ENCODE measurements at places on chromosomes 4 and X. TPM values are rescaled to one million over a fixed set of nuclear protein-coding genes. Genes with fewer than 3 reads are reported as not detected.
A peak's percentile ranks its signal among the peaks of the same experiment; 100 is the strongest.

Gene VCX3B
- total RNA-seq, result not detected

DNA sequence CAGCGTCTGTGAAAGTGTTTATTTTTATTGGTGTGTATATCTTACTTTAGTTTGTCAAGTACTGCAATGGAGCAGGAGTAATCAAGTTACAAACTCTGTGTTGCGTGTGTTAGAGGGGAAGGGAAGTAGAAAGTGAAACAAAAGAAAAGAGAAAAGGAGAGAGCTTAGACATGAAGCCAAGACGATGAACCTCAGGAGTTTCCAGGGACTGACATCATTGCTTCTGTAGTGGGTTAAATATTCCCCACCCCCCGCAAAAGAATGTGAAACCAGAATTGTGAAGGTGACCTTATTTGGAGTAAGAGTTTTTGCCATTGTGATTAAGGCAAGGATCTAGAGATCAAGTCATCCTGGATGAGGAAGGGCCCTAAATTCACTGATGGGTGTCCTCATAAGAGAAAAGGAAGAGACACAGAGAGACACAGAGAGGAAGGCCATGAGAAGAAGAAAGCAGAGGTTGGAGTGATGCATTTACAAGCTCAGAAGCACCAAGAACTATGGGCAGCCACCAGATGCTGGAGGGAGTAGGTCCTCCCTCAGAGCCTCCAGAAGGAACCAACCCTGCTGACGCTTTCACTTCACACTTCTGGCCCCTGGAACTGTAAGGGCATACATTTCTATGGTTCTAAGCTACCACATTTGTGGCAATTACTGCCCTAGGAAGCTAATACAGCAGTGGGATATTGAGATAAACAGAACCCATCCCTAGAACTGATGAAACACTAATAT, 173.6 kb upstream of the SFRP2 start:
- no peak overlapping the region for H3K4me3 ChIP-seq
- H3K36me3 ChIP-seq, result no peaks in the 10 kb centered on the region
- H3K27me3 ChIP-seq, result peaks cover 5% of the 10 kb centered on the region
- peak overlapping the region; percentile 53 for H3K27ac ChIP-seq
- peak; percentile 34 for DNase-seq

DNA sequence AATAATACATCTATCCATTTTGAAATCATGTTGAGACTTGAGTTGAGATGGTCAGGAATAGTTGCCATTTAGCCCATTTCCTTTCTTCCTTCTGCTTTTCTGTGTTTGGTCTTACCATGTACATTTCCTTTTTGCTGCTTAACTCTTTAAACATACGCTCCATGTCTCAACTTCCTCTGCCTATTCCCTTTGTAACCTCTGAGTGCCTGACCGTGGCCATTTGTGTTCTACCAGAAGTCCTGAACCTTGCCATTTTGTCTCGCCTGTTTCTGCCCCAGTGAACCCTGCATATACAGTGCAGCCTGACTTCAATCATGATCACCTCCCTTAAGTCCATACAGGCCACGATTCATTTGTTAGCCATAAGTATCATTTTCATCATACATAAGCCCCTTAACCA, 169.0 kb downstream of the RAPGEF2 start:
- DNase-seq, result no peak
- H3K4me1 ChIP-seq, result no peaks in the 10 kb centered on the region
- no peak overlapping the region for H3K27ac ChIP-seq
- no peaks in the 10 kb centered on the region for H3K36me3 ChIP-seq
- H3K4me3 ChIP-seq, result no peak overlapping the region
- no peaks in the 10 kb centered on the region for H3K27me3 ChIP-seq

DNA sequence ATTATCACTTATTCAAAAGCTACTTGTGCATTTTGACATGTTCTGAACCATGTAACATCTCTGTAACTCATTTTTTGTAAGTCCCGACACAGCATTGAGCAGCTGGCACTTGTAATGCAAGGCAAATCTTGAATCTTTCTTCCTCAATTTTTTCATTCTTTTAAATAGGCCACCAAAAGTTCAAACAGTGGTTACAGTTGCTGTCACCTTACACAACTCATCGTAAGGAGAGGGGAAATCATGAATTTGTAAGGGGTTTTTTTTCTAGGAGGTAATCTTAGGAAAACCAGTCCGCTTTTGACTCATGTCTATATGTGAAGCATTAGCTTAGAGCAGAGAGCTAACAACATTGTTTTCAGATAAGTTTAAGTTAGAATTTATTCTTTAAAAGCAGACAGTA, 124.5 kb downstream of the PDLIM5 start:
- no peak overlapping the region for H3K4me3 ChIP-seq
- DNase-seq, result no peak
- H3K27ac ChIP-seq, result no peak overlapping the region
- H3K4me1 ChIP-seq, result no peaks in the 10 kb centered on the region
- H3K36me3 ChIP-seq, result no peaks in the 10 kb centered on the region
- H3K27me3 ChIP-seq, result no peaks in the 10 kb centered on the region

DNA sequence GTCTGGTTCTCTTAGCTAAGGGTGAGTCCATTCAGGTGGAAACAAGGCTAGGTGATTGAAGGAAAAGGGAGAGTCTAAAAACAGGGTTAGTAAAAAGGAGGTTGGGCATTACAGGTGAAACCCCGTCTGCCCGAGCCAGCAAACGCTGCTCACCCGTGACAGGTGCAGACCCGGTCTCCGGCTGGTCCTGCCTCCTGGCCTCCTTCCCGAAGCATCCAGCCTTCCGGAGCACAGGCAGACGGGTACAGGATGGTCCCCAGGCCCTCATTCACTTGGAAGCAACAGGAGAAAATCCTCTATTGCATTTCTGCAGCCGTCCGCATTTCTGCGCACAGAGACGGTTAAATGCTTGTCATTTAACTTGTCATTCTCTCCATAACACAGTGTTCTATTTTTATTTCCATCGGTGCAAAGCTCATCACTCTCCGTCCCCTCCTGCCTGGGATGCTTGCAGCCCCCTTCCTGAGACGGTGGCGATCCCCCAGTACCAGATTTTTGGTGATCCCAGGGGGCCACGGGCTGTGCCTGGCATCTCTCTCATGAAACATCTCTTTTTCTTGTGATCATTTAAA, 90.8 kb upstream of the PPP2R3B start:
- DNase-seq, result no peak
- H3K4me1 ChIP-seq, result no peaks in the 10 kb centered on the region
- no peaks in the 10 kb centered on the region for H3K36me3 ChIP-seq
- H3K27ac ChIP-seq, result no peak overlapping the region
- H3K4me3 ChIP-seq, result no peak overlapping the region

Gene FAAH2
- total RNA-seq, result not detected

DNA sequence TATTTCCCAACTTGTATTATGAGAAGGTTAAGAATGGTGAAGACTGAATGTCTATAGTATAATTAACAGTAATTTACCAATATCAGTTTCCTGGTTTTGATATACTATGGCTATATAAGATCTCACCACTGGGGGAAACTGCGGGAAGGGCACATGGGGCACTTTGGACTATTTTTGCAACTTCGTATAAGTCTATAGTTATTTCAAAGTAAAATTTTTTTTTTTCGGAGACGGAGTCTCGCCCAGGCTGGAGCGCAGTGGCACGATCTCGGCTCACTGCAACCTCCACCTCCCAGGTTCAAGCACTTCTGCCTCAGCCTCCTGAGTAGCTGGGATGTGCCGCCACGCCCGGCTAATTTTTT, 46.1 kb downstream of the CXorf58 start:
- peak overlapping the region; percentile 94 for H3K27ac ChIP-seq
- peak overlapping the region; percentile 81 for H3K4me3 ChIP-seq
- DNase-seq, result peak; percentile 30

GRCh38 chr4:147753047-147753446, 21.2 kb downstream of the ARHGAP10 start:
- no peak overlapping the region for H3K4me3 ChIP-seq
- H3K27me3 ChIP-seq, result no peaks in the 10 kb centered on the region
- DNase-seq, result no peak
